Fibroblast of skin of left quadriceps (primary cell): ENCODE measurements at places on chromosomes 11 and 22.

DNA sequence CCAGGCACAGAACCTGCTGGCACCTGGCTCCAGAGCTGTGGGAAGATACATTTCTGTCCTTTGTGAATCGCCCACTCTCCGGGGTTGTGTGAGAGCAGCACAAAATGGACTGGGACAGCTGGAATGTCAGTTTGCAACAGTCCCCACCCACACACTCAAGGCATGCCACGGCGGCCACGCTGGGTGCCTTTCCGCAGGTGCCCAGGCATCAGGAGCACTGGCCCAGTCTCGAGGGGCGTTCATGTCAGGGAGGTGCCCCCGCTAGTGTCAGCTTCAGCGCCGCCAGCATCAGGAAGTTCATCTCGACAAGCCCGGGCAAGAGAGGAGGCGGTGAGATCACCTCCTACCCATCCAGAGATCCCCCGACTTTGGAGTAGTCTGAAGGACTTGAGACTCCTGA, 2.1 kb downstream of the TP53AIP1 start:
- DNase-seq, result no peak

- DNase-seq, result no peak
Measured at GRCh38 chr11:2306877-2307500, 5.2 kb downstream of the TSPAN32 start.

GRCh38 chr22:41256254-41257253, 15.8 kb upstream of the CHADL start:
- no peak for DNase-seq

GRCh38 chr11:35035894-35036408, 103.0 kb upstream of the CD44 start:
- DNase-seq, result peak; percentile 95
